RPMI7951 (cell line): ENCODE measurements at places on chromosomes 12 and 14. TPM values are rescaled to one million over a fixed set of nuclear protein-coding genes. Genes with fewer than 3 reads are reported as not detected.

DNA sequence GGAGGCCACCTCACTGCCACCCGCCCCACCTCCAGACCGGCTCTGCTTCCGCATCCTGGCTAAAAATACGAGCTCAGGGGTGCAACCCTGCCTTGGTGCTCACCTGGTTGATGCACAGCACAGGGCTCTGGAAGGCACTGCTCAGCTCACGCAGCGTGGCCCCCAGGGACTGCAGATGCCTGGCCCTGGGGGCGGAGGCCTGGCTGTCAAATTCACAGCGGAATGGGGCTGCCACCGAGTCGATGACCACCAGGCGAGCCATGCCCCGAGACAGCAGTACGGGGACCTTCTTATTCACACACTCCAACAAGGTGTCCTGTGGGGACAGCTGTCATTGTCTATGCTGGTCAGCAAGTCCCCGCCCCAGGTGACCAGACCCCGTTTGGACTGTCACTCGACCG is 16.0 kb downstream of the XRCC3 start:
- no peak for DNase-seq

GRCh38 chr12:632102-632696 is 31.0 kb downstream of the NINJ2 start:
- peak; percentile 86 for DNase-seq

Gene NOS1
- not detected in 2 replicates for total RNA-seq

Gene DBX2
- total RNA-seq, result not detected in 2 replicates

Gene ESPL1
- 11.3 and 12.6 TPM in 2 replicates for total RNA-seq

- peak; percentile 72 for DNase-seq
These were observed 270.6 kb downstream of the PAWR start for GRCh38 chr12:79420146-79420618.

Gene NEUROD4
- not detected in 2 replicates for total RNA-seq

GRCh38 chr12:130642856-130643255 is 73.2 kb downstream of the RIMBP2 start:
- no peak for DNase-seq

DNA sequence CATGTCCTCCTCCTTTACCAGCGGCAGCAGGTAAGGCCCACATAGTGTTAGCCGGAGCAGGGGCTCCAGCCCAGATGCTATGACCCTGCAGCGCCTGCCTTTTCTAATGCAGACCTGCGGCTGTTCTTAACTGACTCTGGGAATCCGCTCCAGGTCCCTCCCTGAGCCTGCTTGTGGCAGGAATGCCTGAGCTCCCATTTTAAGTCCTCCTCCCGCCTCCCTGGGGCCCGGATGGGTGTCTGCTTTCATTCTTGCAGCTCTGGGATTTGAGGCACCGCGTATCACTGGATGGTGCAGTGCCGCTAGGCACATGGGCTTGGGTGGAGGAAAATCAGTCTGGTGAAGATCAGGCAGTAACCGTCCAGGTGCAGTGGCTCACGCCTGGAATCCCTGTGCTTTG is 7.6 kb downstream of the TSPAN9 start:
- DNase-seq, result no peak
